ENCODE measurements at places on chromosomes 3 and 15. TPM values are rescaled to one million over a fixed set of nuclear protein-coding genes. Genes with fewer than 3 reads are reported as not detected.

The PAQR9 gene
- total RNA-seq: not detected

The LNP1 gene
- total RNA-seq: 2.2 TPM

The STRIT1 gene
- not detected for total RNA-seq

DNA sequence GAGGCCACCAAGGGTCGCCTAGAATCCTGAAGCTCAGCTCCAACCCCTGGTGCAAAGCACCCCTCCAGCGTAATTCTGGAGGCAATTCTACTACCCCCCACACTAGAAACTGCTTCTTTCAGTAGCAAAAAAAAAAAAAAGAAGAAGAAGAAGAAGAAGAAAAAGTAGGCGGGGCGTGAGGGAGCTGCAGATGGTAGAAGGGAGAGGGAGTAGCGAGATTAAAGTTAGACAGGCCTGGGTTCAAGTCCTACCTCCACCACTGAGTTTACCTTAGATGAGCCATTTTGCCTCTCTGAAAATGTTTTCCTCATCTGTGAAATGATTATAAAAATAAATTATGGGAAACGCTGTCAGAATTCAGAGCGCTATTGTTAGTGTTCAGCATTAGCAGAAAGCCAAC, 913 bp downstream of the FAM174B start:
- no peaks in the 10 kb centered on the region for H3K36me3 ChIP-seq
- no peak overlapping the region for H3K27ac ChIP-seq

- no peak overlapping the region for H3K27ac ChIP-seq
- no peaks in the 10 kb centered on the region for H3K36me3 ChIP-seq
- H3K27me3 ChIP-seq: no peaks in the 10 kb centered on the region
- H3K4me1 ChIP-seq: no peaks in the 10 kb centered on the region
Measured at GRCh38 chr3:197913641-197914380, 36.2 kb upstream of the RPL35A start.

DNA sequence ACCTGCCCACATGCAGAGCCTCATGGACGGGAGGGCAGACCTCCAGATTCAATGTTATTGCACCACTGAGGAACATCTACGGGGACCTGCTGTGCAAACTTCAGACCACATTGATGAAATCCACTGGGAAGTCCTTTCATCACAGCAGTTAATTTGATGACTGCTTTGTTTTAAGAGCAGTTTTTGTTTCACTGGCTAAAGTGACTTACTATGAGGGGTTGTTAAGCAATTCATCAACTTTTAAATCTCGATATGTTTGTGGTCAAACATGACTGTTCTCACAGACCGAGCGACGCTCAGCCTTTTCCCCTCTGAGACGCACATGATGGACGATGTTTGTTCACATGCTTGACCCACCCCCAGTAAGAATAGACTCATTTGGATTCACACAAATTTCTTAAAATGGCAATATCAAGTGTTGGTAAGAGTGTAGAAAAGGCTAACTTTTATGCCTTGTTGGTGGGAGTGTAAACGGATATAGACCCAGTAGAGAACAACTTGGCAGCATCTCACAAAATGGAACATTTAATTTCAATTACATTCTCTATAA, 35.9 kb upstream of the IREB2 start:
- no peaks in the 10 kb centered on the region for H3K27me3 ChIP-seq
- H3K4me1 ChIP-seq: no peaks in the 10 kb centered on the region
- H3K27ac ChIP-seq: no peak overlapping the region
- no peak overlapping the region for H3K4me3 ChIP-seq

- no peak for DNase-seq
- H3K36me3 ChIP-seq: no peaks in the 10 kb centered on the region
- no peaks in the 10 kb centered on the region for H3K27me3 ChIP-seq
- no peak overlapping the region for H3K4me3 ChIP-seq
- H3K4me1 ChIP-seq: no peaks in the 10 kb centered on the region
- no peak overlapping the region for H3K27ac ChIP-seq
Measured at GRCh38 chr3:97579365-97579764, 185.2 kb upstream of the ARL6 start.

DNA sequence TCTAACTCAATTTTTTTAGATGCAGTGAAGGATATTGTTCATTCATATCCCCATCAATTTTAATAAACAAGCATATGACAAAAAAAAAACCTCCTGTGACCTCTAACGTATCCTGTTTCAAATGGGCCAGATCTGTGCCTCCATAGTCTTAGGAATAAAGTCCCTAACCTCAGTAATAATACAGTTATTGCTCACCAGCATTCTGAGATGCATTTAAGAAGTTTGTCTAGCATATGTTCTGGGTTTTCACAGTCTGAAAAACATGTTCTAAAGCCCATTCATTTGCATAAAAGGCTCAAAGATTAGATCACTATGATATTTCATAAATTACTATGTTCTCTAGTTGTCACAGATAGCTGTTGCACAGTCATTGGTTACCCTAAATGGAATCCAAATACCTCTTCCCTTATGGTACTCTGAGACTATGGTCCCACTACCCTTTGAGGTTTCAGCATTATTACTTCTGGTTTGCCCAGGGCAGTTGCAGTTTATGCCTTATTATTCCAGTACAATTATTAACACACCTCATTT, 190.1 kb downstream of the ZIC4 start:
- H3K27me3 ChIP-seq: no peaks in the 10 kb centered on the region
- no peaks in the 10 kb centered on the region for H3K36me3 ChIP-seq
- no peak overlapping the region for H3K27ac ChIP-seq
- no peak overlapping the region for H3K4me3 ChIP-seq
- H3K4me1 ChIP-seq: no peaks in the 10 kb centered on the region

DNA sequence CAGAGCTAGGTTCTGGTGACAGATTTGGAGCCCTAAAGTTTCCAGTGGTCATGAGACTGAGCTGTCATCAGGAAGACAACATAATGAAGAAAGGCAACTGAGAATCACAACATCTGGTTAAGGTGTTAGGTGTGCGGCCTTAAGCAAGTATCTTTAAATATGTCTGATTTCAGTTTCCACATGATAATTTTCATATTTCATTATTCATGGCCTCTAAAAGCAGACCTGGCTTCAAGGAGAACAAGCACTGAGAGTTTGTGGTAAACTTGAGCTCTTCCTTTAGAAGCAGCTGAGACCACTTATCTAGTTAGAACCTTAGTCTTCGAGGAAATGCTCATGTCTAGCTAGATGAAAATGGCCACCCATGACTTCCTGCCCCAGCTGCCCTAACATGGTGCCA, 25.7 kb upstream of the MYLK start:
- H3K27me3 ChIP-seq: no peaks in the 10 kb centered on the region
- H3K4me1 ChIP-seq: no peaks in the 10 kb centered on the region
- DNase-seq: no peak
- H3K36me3 ChIP-seq: no peaks in the 10 kb centered on the region
- no peak overlapping the region for H3K27ac ChIP-seq
- H3K4me3 ChIP-seq: no peak overlapping the region

DNA sequence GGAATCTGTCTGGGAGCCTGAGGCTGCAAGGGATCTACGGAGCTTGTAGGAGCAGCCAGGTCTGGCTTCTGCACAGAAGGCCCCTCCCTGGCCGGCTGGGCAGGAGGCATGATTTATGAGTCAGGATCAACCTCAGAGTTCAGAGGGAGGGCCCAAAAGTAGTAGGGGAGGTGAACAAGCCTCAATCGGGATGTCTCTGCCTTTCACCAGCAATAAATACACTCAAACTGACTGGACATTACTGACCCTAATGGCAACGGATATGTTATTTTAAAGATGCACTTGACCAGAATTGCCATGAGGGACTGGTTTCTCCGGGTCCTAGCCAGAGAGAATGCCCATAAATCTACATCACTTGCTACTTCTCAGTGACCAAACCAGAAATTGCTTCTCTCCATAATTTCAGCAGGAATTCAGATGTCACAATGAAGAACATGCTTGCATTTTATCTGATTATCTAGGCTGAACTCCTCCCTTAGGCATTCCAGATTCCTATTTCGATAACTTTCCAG, 109.6 kb upstream of the LMOD3 start:
- no peak overlapping the region for H3K27ac ChIP-seq
- H3K27me3 ChIP-seq: no peaks in the 10 kb centered on the region
- peaks cover 24% of the 10 kb centered on the region for H3K4me1 ChIP-seq
- DNase-seq: no peak
- no peaks in the 10 kb centered on the region for H3K36me3 ChIP-seq

DNA sequence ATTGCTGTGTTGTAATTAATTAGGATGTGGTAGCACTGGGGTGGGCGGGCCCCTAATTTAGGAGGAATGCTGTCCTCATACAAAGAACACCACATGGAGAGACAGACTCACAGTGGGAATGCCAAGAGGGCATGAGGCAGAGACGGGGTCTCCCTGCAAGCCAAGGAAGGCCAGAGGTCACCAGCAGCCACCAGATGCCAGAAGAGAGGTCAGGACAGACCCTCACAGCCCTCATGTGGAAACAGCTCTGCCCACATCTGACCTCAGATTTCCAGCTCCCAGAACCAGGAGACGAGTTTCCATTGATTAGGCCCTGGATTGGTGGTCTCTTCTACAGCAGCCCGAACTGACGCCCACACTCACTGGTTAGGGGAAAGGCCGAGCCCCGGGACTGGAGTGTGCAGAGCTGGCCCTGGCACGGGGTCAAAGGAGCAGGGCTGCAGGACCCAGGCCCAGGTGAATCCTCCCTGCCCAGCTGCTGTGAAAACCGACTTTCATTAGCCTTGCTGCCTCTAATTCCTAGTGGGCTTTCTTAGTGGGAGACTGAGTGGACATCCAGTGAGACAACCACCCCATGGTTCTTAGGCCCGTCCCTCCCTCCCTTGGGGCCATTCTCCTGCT, 43.0 kb upstream of the SLC41A3 start:
- H3K36me3 ChIP-seq: no peaks in the 10 kb centered on the region
- no peak for DNase-seq
- H3K4me1 ChIP-seq: no peaks in the 10 kb centered on the region
- H3K27ac ChIP-seq: no peak overlapping the region
- H3K4me3 ChIP-seq: no peak overlapping the region

- no peaks in the 10 kb centered on the region for H3K4me1 ChIP-seq
- no peak for DNase-seq
- H3K36me3 ChIP-seq: peaks cover 14% of the 10 kb centered on the region
- no peak overlapping the region for H3K4me3 ChIP-seq
- no peaks in the 10 kb centered on the region for H3K27me3 ChIP-seq
Measured at GRCh38 chr3:67529337-67529736, 125.1 kb downstream of the SUCLG2 start.

DNA sequence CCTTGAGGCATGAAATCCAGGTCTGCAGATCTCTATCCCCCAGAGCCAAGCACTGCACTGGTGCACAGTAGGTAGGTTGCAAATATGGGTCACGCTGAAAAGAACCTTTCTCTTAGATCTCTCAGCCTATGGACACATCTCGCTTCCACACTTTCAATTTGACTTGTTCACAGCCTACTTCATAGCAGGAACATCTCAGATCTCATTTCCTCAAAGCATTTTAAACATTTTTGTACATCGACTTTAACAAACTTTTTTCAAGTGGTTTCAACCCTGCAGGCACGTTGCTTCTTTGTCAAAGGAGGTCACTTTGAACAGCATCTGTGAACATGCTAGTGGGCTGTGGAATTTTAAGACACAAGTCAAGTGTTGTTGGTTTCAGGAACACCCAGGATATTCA, 76.0 kb downstream of the SLC12A8 start:
- no peak overlapping the region for H3K4me3 ChIP-seq
- H3K27me3 ChIP-seq: no peaks in the 10 kb centered on the region
- peaks cover 11% of the 10 kb centered on the region for H3K4me1 ChIP-seq
- no peak for DNase-seq
- no peaks in the 10 kb centered on the region for H3K36me3 ChIP-seq

DNA sequence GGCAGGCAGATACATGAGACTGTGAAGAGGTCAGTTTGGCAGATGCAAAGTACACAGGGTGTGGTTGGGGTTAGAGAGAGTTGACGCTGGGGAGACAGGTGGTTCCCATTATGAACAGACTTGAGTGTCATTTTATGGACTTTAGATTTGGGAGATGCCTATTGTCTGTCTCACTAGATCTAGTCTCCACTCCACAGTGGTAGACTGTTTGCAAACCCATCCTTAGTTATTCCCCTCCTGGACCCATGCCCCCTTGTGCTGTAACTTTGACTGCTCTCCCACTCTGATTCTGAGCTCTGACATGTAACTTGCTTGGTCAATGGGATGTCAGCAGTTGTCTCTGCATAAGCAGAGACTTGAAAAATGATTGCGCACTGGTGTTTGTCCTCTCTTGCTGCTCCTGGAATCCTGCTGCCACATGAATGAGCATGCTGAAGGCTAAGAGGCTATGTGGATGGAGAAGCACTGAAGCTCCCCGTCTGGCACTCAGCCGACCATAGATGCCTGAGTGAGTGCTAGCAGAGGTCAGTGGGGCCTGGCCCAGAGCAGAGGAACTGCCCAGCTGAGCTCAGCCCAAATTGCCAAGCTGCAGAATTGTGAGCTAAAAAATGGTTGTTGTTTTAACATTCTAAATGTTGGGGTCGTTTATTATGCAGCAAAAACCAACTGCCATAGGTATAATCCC, 88.2 kb downstream of the FAM43A start:
- no peak for DNase-seq
- peaks cover 4% of the 10 kb centered on the region for H3K27me3 ChIP-seq
- no peaks in the 10 kb centered on the region for H3K36me3 ChIP-seq
- H3K27ac ChIP-seq: no peak overlapping the region
- no peak overlapping the region for H3K4me3 ChIP-seq

DNA sequence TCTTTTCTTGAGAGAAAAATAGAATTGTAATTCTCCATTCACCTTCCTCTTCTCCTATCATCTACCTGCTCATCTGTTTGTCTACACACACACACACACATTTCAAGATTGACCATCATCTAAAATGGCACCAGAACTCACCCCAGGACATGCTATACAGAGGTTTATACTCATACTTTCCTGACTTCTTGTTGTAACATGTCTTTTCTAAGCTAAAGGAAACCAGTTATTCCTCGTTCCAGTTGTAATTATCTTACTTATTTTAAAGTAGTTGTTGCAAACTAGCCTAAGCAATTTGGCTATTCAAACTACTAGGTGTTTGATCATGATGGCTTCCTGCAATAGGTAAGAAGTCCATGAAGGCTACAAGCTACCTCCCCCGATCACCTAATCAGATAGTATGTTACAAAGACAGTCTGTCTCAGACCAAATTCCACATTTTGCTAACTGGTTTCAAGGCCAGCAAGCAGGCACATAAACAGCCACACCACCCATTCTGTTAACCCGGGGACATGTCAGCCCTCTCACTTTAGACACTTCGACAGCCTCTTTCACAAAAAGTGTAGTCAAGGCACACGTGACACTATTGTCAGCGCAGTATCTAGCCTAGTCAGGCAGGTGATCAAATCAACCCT, 189.7 kb downstream of the SHQ1 start:
- H3K27me3 ChIP-seq: no peaks in the 10 kb centered on the region
- H3K27ac ChIP-seq: no peak overlapping the region
- H3K4me3 ChIP-seq: no peak overlapping the region
- no peak for DNase-seq

DNA sequence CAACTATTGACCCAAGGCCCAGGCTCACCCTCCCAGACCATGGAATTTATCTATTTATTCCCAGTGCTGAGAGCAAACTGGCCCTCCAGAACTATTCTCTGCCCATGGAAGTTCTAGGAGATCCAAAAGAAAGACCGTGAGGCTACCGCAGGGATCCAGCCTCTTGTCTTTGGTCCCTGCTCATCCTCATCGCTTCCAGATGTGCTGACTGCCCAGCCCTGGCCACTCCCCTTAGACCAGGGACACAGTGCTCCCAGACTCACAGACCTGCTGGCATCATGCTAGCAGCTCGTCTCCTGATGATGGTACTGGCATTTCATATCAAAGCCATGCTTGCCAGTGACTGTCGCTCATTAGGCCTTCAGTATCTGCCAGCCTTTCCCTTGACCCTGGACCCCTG, 405.7 kb upstream of the PPP2R3A start:
- H3K4me3 ChIP-seq: no peak overlapping the region
- H3K27ac ChIP-seq: no peak overlapping the region
- no peaks in the 10 kb centered on the region for H3K36me3 ChIP-seq
- H3K27me3 ChIP-seq: no peaks in the 10 kb centered on the region

All from CD4-positive, alpha-beta memory T cell (primary cell).